ENCODE measurements at places on chromosomes 5 and 9.

DNA sequence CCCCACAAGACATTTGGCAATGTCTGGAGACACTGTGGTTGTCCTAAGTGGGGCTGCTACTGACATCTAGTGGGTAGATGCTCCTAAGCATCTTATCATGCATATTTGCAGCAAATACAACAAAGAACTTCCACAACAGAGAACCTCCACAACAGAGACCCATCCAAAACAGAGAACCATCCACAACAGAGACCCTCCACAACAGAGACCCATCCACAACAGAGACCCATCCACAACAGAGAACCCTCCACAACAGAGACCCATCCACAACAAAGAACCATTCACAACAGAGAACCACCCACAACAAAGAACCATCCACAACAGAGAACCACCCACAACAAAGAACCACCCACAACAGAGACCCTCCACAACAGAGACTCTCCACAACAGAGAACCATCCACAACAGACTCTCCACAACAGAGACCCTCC lies 32.8 kb downstream of the ARPC5L start:
- peak; percentile 63 for DNase-seq

- no peak for DNase-seq
Measured at GRCh38 chr9:27467486-27467885, 56.6 kb upstream of the IFNK start.

- no peak for DNase-seq
Measured at GRCh38 chr5:132020568-132021339, 9.3 kb upstream of the ACSL6 start.

DNA sequence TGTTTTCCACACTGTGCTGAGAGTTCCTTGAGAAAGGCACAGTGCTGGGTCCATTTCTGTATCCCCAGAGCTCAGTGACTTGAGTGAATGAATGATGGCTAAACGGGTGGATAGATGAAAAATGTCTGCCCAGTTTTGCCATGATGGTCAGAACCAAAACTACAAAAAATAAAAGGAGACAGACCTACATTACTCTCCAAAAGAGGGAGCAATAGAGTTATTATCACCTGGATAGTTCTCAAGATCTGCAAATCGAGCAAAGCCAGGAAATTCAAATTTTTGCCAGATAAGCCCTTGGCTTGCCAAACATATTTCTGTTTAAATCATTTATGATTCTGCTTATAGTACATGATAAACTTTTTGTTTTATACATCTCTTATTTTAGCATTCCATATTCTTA lies 214.2 kb upstream of the ZNF462 start:
- no peak for DNase-seq

DNA sequence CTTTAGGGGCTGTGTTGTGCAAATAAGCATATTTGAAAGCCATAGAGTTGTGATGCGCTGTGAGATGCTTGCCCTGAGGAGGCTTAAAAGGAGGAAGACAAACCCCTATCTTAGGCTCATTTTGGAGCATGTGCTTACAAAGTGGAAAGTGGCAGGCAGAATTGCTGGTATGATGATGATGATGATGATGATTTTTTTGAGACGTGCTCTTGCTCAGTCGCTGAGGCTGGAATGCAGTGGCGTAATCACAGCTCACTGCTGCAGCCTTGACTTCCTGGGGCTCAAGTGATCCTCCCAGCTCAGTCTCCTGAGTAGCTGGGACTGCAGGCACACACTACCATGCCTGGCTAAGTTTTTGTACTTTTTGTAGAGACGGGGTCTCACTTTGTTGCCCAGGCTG lies 1.7 kb downstream of the CNOT8 start:
- no peak for DNase-seq

- DNase-seq = no peak
Measured at GRCh38 chr5:50733741-50734140, 67.3 kb downstream of the PARP8 start.

DNA sequence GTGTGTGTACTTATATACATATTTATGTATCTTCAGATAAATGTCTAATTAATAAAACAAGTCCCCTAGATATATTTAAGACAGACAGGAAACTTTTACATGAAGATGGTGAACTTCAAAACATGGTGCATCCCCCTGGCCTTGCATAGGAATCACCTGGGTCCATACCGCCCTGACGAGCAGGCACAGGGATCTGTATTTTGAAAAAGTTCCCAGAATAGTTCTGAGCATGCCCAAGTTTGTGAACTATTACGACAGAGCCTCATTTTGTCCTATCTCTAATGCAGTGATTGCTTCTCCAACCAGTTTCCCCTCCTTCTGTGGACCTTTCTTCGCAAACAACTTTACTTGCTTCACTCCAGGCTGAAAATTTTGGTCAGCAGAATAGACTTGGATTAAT lies 98.1 kb downstream of the APBA1 start:
- DNase-seq = no peak

DNA sequence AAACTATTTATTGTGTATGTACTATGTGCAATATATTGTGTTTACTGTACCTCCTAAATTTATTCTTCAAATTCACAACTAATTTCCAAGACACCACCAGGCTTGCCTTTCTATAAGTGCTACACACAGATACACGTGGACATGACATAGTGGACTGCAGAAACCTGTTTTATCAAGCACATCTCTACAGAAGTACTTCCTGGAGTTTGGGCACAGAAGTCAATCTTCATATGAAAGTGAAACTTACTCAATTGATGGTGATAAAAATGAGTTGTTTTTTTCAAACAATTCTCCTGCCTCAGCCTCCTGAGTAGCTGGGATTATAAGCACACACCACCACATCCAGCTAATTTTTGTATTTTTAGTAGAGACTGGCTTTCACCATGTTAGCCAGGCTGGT lies 57.6 kb downstream of the NLN start:
- DNase-seq = no peak

DNA sequence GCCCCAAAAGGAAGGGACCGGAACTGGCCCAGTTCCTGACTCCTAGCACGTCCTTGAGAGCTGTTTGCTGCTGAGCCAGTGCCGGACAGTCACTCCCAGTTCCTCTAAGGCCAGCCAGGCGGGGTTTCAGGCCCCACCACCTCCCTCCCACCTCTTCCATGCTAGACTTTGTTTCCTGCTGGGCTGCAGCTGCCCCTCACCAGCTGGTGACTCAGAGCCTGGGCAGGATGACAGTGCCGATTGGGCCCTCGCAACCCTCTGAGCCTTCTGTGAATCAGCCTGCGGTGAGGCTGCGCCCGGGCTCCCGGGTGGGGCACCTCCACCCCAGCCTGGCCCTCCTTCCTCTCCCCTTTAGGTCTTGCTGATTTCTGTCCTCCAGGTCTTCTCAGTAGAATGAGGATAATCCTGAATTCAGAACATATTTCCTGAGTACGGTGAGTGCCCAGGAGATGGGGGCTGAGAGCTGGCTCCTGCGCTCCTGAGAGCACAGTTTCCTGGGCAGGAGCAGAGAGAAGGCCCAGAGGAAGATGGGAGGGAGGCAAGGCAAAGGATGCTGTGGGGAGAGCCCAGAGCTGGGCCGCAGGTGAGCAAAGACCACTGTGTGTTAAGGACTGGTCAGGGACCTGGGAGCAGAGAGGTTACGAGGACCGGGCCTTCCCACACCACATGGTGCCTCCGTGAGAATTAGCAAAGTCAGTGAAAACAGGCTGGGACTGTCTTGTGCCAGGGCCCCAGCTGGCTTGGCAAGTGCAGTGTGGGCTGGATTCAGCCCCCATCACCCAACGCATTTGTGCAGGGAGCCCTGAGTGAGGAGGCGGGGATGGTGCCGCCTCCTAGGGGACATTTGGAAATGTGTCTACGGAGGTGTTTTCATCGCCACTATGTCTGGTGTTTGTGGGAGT lies 32.9 kb upstream of the STXBP1 start:
- DNase-seq = peak; percentile 93

DNA sequence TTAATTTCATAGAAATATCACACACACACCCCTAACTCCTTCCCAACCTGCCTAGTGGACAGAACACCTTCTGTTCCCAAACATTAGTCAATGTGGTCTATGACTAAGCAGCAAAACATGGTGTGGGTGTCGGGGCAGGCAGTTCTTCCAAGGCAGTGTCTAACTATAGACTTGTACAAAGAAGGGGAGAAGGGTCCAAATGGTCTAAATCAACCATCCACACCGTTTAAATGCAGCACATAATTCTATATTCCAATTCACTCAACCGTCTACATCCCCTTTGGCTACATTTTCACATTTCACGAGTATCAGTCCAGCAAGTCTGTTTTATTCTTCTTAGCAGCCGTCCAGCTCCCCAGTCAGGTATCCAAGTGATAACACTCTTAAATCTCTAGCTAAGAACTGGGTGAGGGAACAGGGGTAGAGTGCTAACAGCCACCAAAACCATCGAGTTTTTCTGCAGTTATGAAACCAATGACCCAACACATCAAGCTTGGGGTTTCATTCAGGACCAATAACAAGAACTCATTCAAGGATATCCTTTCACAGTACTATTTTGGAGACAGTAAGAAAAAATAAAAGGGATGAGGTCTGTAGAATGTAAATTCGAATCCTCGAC lies 3.3 kb downstream of the ZNF608 start:
- no peak for DNase-seq

DNA sequence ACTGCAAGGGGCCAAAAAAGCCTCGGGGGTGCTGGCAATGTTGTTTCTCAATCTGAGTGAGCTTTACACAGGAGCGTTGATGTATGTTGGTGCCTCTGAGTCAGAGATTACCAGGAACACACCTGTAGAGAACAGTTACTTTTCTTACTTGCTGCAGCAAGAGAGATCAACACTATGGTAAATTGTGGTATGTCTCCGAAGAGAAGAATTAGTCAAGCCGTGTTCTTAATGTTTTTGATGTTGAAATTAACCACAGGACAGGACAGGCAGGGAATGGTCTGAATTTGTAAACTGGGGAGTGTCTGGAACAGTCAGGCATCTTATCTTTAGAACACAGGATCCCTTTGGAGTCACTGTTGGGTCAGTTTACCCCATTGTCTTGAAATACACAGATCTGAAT lies 285.7 kb downstream of the DNAH5 start:
- no peak for DNase-seq

DNA sequence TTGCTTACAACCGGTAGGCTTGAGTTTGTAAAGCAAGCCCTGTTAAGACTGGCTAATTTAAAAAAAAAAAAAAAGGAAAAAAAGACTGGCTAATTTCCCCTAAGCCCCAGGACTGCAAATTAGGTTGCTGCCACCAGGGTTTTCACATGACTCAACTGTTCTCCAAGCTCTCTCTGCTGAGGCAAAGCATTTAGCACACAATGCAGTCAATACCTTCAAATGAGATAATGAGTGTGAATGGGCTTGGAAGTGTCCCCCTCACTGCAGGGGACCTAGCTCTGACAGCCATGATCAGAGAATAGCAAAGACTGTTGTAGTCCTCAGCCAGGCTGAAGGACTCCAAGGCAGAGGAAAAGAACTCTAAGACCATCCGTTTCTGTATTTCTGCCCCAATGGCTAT lies 42.8 kb upstream of the ZSWIM6 start:
- no peak for DNase-seq

GRCh38 chr5:40429258-40430100 lies 250.2 kb upstream of the PTGER4 start:
- DNase-seq = peak; percentile 32

DNA sequence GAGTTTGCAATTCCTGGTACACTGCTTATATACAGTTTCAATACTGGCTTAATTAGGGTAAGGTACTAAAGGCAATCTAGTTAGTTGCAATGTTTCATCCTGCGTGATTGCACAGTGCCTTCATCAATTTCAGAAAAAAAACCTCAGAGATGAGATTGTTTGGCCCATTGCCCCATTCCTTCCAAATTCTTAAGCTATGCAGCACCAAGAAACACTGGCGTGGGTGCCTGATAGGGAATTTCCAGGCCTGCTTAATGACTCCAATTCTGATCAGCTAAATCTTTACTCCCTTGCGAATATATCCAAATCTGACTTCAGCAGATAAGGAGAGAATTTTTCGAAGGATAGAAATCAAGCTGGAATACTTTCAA lies 35.9 kb upstream of the GAS1 start:
- no peak for DNase-seq

DNA sequence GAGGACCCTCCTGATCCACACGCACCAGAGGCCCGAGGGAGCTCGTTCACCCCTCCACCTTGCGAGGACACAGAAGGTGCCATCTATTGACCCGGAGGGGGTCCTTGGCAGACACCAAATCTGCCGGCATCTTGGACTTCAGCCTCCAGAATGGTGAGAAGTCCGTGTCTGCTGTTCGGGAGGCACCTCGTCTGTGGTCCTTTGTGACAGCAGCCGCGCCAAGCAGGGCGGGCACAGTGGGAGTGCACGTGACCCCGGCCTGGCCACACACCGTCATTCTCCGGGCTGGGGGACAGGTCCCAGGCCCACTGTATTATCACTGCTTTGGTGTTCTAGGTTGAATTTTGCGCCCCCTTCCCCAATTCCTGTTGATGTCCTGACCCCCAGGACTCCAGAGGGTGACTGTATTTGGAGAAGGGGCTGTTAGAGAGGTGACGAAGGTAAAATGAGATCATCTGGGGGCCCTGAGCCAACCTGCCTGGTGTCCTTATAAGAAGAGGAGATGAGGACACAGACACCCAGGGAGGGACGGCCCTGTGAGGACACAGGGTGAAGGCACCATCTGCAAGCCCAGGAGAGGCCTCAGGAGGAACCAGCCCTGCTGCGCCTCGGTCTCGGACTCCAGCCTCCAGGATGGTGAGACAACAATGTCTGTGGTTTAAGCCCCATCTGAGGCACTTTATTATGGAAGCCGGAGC lies 15.7 kb downstream of the LPCAT1 start:
- no peak for DNase-seq

GRCh38 chr9:89743573-89744254 lies 138.9 kb downstream of the GADD45G start:
- DNase-seq = no peak

DNA sequence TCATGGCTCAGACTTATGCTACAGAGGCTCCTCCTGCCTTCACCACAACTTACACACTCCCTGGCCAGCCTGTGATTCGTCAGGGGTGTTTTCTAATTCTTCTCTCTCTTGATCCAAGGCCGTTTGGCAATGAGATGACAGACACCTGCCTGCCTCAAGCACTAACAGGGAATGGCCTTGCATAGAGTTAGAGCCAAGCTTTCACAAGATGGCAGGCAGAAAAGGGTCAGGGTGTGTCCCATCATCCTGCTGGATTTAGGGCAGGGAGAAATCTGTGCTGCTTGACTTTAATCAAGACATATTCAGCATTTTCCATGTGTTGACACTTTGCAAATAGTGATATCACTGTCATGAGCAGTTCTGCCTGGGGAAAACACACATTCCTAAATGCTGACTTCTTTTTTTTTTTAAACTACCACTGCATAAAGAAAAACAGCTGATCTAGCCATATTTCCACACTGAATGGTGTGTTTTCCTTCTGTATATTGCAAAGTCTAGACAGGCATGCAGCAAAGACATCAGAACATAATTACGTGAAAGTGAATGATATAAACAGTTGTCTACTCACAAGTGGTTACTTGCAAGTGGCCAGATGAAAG lies 95.0 kb upstream of the SLC25A48 start:
- no peak for DNase-seq

DNA sequence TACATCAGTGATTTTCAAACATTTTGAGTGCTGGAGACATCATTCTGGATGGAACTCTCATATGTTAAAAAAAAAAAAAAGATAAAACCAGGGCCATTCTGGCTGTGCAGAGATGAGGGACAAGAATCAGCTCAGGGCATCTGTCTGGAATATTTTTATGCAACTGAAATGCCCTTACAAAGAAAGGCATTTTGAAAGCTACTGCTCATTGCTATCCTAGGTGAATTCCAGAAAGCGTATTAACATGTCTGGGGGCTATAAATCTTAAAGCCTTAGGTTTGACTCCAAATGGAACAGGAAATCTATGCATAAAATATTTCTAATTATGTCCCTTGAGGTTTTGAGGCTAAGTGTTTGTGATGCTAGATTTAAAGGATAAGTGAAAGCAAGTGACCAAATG lies 14.9 kb upstream of the PCSK1 start:
- DNase-seq = no peak
